Stimulated activated CD4-positive, alpha-beta T cell treated with anti-CD3 and anti-CD28 coated beads, TNF-alpha, amount 100 ng/mL, for 1 hour (primary cell): ENCODE measurements at places on chromosomes 2 and 18.

DNA sequence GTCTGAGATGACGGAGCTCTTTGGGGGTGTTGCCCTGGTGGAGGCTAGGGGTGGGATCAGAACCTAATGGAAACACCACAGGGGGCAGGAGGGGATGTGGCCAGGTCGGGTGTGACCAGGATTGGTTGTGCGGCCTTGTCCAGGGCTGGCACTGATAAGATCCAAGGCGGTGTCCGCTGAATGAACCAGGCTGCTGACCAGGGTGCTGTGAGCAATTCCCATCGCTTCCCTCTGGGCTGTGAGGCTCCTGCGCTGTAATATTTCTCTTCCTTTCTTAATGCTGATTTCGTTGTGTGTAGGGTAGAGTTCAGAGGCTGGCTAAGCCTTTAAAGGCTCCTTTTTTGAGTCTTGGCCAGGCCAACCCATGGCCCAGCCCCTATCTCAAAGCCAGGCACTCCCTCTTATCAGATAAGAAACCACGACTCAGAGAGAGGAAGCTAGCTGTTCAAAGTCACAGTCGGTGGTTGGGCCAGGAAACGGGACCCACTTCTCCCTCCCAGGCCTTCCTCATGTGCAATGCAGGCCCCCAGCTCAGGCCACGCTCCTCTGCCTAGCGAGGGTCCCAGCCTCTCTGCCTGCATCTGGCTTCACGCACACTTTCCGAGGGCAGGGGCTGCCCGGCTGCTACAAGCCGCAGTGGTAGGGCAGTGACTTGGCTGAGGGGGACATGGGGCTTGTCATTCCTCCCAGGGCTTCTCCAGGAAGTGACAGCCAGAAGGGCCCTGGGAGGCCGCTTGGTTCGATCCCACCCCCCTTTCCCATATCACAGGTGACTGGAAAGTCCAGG, 26.0 kb upstream of the FOSL2 start:
- DNase-seq = no peak

DNA sequence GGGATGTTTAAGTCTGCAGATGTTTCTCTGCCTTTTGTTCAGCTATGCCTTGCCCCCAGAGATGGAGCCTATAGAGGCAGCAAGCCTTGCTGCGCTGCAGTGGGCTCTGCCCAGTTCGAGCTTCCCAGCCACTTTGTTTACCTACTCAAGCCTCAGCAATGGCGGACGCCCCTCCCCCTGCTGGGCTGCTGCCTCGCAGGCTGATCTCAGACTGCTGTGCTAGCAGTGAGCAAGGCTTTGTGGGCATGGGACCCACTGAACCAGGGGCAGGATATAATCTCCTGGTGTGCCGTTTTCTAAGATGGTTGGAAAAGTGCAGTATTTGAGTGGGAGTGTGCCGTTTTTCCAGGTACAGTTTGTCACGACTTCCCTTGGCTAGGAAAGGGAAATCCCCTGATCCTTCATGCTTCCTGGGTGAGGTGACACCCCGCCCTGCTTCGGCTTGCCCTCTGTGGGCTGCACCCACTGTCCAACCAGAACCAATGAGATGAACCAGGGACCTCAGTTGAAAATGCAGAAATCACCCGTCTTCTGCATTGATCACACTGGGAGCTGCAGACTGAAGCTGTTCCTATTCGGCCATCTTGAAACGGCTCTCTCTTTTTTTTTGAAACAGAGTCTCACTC, 27.6 kb upstream of the ADAM23 start:
- DNase-seq = no peak

- DNase-seq = no peak
These were observed 16.0 kb upstream of the E2F6 start for GRCh38 chr2:11481789-11482472.

- DNase-seq = no peak
These were observed 158.2 kb downstream of the SRBD1 start for GRCh38 chr2:45452866-45453265.

DNA sequence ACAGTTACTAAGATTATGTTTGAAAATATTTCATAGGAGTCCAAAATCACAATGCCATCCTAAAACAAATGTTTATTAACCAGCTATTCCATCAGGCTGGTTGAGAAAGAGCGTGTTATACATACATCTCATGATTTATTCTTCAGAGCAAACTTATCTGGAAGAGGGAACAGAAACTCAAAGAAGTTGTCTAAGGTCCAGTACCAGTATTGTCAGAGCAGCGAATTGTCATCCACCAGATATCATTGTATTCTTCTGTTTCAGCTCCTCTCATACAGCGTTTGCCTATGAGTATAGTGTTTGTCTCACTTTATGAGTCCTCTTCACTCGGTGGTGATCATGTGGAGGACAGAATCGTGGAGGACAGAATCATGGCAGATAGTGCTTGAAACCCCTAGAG, 238.2 kb downstream of the OSR1 start:
- no peak for DNase-seq

DNA sequence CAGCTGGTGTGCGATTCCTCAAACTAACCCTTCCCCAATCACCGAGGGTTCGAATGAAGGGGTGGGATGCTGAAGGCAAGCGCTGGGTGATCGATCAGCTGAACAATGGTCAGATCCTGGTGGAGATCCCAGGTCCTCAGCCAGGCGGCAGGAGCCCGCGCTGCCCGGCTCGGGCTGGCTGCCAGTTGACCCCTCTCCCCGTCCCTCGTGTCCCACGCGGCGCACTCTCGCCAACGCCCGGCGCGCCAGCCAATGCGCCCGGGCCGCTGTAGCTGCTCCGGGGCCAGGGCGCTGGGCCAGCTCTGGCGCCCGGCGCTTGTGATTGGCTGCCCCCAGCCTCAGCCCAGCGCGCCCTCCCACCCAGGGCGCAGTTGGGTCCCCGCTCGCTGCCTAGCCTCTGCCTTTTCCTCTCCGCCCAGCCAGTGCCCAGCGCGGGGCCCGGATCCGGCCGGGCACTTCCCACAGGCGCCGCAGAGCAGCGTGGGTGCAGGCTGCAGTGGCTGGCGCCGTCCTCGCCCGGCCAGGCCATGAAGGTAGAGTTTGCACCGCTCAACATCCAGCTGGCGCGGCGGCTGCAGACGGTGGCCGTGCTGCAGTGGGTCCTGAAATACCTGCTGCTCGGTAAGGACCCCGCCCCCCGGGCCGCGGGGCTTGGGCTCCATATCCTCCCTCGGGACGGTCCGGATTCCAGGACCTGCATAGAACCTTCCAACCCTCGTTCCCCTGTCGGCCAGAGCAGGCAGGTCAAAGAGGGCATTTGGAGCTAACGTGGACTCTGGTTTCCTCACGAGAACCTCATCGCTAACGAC, at the start of gene MOGAT1:
TSS of gene MOGAT1 (plus strand) at position 400 of the 809 bp plus-strand sequence. CDS start at position 528, 128 bp downstream.
- no peak for DNase-seq
